ENCODE measurements at places on chromosomes 7 and 10. TPM values are rescaled to one million over a fixed set of nuclear protein-coding genes. Genes with fewer than 3 reads are reported as not detected.

NRG3 gene
- total RNA-seq: 0.41 TPM

ACSM6 gene
- not detected for total RNA-seq

OR9A4 gene
- total RNA-seq: not detected

DNA sequence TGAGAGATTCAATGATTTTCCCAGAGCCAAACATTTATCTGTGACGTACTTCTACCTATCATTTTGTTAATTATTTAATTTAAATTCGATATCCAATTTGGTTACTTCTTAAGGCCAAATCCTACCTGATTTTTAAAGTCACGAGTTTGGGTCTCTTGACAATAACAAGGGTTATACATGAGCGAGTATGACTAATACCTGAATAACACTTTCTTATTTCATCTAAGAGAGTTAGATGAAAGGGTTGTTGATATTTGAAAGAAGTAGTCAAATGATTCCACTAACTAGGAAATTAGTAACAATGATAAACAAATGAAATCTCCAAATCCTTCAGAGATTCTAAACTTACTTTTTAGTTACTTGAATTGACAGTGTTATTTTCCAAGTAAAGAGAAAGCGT, 1086.9 kb downstream of the XPNPEP1 start:
- no peaks in the 10 kb centered on the region for H3K4me1 ChIP-seq
- no peak for DNase-seq
- H3K4me3 ChIP-seq: no peak overlapping the region
- H3K27ac ChIP-seq: no peak overlapping the region
- no peaks in the 10 kb centered on the region for H3K27me3 ChIP-seq

DNA sequence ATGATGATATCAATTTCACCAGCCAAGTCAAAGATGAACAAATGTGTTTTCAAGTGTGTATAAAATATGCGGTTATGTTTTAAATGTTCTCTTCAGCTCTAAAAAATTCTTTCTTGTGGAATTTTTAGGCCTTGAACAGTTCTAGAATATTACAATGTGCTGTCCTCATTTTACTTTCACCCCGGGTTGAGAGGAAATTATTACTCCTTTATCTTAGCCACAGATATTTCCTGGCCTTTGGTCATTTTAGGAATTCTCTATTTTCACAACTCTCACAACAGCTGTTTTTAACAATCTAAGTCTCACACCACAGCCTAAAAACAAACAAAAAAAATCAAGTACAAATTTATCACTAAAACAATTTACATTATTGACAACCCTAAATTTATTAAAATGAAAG, 112.2 kb upstream of the HGF start:
- H3K4me3 ChIP-seq: no peak overlapping the region
- no peaks in the 10 kb centered on the region for H3K36me3 ChIP-seq
- no peak overlapping the region for H3K27ac ChIP-seq
- H3K4me1 ChIP-seq: peaks cover 15% of the 10 kb centered on the region

DNA sequence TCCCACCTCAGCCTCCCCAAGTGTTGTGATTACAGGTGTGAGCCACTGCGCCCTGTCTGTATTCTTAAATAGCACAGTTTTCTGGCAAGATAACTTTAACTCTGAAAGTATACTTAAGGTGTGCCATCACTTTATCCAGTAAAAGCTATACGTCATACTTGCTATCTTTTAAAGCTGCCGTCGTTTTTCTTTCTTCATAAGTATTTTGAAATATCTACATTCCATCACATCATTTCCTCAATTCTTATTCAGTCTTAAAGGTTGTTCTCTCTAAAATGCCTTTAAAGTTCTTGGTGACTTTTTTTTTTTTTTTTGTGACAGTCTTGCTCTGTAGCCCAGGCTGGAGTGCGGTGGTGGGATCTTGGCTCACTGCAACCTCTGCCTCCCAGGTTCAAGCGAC, 34.7 kb downstream of the PTPN12 start:
- no peaks in the 10 kb centered on the region for H3K27me3 ChIP-seq
- no peak for DNase-seq
- H3K27ac ChIP-seq: no peak overlapping the region
- H3K4me1 ChIP-seq: peaks cover 11% of the 10 kb centered on the region
- H3K4me3 ChIP-seq: no peak overlapping the region

DNA sequence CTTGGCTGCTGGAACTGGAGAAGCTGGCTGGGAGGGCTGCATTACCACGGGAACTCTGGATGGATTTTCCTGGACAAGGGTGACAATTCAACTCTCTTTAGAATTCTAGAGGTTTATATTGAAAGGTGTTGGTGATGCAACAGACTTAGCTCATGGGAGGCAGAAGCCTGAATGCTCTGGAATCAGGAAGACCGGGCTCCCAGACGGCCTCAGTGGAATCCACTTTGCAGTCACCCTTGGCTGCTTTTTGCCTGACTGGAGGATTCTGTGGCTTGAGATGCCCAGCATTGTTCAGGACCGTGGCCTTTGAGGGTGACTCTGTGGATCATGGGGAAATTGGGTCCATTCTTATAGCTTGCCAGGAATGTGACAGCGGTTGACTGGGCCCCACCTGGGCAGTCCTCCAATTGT, 32.3 kb downstream of the PYROXD2 start:
- no peak overlapping the region for H3K4me3 ChIP-seq
- DNase-seq: no peak
- H3K27ac ChIP-seq: no peak overlapping the region
- H3K36me3 ChIP-seq: no peaks in the 10 kb centered on the region
- H3K4me1 ChIP-seq: no peaks in the 10 kb centered on the region
